Activated T-cell treated with anti-CD3 and anti-CD28 coated beads for 48 hours (primary cell): ENCODE measurements at places on chromosomes 7 and 10.
A peak's percentile ranks its signal among the peaks of the same experiment; 100 is the strongest.

DNA sequence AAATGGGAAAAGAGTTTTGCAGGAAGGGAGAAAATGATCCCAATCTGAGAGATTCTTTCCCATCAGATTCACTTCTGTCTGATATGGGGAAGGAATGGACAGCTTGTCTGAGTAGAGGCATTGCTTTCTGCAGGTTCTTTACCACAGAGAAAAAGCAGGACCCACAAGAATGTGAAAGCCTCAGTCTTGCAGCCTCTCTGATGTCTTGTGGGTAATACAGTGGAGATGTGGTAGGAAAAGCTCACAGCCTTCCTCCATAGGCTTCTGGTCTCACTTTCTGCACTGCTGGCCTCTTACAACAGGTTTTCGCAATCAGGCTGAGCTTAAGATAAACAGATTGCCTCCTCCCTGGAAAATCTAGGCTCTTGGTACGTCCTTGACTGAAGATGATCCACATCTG is 551 bp downstream of the IFIT1 start:
- DNase-seq, result no peak

DNA sequence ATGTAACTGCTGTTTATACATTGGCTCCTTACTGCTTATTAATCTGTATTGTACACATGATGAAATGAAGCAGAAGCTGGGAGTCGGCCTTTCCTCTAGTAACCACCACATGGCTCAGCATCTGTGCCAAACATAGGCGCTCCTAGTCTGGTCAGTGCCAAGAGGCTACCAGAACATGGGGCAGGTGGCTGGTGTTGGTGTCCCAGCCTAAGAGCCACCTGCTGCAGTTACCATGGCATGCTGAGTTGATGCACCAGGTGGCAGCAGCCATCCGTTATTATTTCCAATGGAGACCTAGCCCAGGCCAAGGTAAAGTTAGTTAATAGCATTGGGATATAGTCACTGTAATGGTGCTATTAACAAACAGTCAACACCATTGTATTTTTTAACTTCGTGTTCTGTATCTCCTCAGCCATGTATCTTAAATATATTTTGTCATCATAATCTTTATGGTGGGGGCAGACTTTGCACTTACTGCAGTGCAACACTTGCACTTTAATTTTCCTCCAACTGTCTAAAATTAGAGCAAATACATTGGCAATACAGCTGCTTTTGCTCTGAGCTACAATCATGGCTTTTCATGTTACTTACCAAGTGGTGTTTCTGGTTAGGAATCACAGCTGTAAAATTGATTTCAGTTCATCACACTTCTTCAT is 33.1 kb downstream of the HBP1 start:
- DNase-seq, result peak; percentile 17

DNA sequence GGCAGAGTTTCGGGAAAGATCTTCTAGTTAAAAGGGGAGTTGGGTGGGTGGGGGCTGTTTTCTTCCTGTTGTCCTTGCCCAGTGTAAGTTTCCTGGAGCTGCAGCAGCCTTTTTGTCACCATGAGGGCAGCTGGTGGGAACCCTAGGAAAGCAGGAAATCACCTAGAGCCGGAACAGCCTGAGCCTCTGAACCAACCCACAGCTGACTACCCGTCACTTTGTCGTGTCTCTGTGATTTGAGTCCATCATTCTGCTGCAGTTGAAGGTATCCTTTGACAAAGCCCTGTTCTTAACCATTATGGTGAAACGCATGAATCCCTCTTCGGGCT is 1.2 kb upstream of the C10orf143 start:
- DNase-seq, result no peak

DNA sequence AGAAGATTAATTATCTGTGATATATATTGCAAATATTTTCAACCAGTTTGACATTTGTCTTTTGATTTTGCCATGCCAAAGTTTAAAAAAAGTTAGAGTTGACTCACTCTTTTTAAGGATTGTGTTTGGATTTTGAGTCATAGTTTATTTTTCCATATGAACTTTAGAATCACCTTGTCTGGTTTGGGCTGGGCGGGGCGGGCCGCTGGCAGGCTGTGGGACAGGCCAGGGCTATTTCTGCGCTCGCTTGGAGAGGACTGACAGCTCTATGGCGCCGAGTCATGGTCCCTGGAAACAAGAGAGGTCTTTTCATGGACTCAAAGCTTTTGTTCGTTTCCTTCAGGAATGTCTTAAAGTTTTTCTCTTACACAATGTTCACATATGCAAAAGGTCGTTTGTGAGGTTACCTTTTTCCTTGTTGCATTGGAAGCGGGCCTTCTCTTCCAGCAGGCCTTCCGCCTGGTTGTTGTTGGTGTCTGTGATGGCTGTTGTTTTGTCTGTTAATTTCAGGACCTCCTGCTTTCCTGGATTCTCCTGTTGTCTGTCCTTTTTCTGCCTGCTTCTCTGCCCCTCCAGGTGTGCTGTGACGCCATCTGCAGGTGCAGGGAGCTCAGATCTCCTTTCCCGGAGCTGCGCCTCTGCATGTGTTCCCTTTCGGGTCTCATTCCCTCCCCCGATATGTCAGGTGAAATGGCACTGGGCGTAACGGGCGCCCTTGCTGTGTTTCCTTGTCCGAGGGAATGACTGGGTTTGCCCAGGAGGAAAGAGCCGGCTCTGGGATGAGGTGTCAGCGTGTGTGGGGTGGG is 53.8 kb downstream of the INPP5A start:
- DNase-seq, result no peak

GRCh38 chr10:133452453-133452852 is 1.3 kb upstream of the SCART1 start:
- DNase-seq, result no peak

GRCh38 chr7:131595699-131596098 is 39.3 kb upstream of the PODXL start:
- no peak for DNase-seq

GRCh38 chr10:30070001-30070685 is 10.8 kb upstream of the JCAD start:
- no peak for DNase-seq

- no peak for DNase-seq
Observed at GRCh38 chr7:2663121-2663886, 24.7 kb upstream of the AMZ1 start.

DNA sequence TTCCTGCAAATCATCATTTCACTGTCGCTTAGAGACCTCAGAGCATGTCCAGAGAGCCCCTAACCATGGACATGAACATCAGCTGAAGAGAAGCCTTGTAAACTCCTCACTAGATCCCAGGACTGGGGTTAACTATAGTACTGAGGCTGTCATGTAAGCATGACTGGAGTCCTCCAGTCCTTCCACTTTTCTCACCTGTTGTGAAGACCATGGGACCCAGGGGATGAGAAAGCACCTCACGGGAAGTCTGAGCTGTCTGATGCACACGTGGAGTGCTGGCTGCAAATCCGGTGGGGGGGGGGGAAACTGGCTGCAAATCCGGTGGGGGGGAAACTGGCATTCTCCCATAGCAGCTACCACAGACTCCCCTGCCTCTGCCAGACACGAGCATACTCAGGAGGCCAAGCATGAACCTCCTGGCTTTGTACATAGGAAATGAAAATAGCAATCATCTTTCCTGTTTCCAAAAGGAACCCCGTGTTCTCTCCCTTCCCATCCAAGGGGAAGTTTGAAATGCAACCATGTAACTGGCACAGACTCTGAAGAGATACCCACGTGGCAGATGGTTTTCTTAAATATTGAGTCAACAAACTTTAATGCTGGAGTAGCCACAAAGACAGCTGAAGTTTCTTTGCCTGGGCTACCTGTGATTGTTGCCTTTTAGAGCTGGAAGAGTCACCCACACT is 261.4 kb downstream of the ZMYND11 start:
- no peak for DNase-seq

GRCh38 chr7:67590649-67591048 is 594.0 kb downstream of the TYW1 start:
- DNase-seq, result no peak

DNA sequence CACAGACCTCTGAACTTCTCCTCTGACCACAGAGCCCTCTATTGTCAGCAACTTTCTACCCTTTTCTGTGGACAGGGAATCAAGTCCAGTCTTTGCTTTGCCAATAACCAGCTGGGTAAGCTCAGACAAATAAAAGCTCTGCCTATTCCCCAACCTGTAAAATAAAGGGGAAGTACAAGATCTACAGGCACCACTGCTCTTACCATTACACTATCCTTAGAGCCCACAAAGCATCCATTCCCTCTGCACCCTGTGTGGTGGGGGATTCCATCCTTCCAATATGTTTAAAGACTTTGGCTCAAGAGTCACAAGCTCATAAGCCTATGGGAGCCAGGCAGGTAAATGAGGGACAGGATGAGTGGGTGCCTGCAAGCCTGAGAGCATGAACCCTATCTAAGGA is 88.2 kb downstream of the PARD3 start:
- no peak for DNase-seq

GRCh38 chr10:31170636-31171035 is 139.0 kb upstream of the ZNF438 start:
- no peak for DNase-seq

DNA sequence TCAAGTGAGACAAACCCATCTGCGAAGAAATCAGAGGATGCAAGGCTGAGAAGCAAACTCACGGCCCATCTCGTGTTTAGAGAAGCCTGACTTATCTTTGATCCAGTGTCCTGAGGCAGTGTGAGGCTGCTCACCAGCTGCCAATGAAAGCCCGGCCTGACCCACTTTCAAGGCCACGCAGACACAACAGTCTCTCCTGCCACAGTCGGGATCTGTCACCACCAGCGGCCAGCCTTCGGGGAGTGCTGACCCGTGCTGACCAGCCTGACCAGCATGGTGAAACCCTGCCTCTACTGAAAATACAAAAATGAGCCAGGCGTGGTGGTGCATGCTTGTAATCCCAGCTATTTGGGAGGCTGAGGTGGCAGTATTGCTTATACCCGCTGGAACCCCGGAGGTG is 7.4 kb upstream of the DNAJB6 start:
- no peak for DNase-seq

- no peak for DNase-seq
Observed at GRCh38 chr10:111724121-111724520, 459.4 kb downstream of the GPAM start.

- DNase-seq, result no peak
Observed at GRCh38 chr10:77027141-77027540, 610.5 kb downstream of the KCNMA1 start.

GRCh38 chr10:612696-613095 is 76.8 kb downstream of the DIP2C start:
- no peak for DNase-seq

DNA sequence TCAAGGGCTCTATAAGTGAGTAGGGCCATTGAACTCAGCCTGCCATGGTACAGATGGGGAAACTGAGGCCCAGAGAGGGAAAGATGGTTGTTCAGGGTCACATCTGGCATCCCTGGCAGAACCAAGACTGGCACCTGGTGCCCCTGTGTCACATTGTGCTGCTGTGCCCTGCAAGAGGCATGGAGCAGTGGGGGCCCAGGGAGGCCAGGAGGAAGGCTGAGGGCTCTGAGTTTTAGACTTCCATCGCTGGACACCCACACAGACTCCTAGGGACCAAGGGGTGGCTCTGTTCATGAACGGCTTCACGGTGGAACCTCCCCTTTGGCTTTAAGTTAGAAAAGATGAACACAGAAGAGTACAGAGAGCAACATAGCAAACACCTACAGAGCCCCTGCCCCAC is 66.7 kb upstream of the AQP1 start:
- DNase-seq, result no peak

DNA sequence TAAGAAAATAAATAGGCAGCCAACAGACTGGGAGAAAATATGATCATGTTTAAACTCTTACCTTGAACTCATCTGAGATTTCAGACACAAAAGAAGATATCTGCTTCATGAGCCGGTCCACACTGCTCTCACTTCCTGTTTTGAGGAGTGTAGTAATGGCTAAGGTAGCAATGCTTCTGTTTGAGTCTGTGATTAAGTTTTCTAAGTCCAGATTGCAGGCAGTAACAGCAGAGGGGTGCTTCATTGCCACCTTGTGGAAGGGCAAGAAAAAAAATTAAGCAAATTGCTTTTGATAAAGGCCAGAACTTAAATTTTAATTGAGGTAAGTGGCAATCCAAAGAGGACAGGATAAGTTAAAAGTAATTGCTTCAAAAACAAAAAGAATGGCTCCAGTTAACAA is 69.1 kb downstream of the MEST start:
- no peak for DNase-seq

GRCh38 chr7:28960071-28960840 is 2.1 kb upstream of the TRIL start:
- DNase-seq, result no peak

GRCh38 chr10:129029051-129029450 is 438.0 kb upstream of the MGMT start:
- no peak for DNase-seq

- peak; percentile 71 for DNase-seq
Observed at GRCh38 chr7:64876792-64877713, 26.0 kb upstream of the ZNF273 start.

- no peak for DNase-seq
Observed at GRCh38 chr7:120842121-120842621, 15.8 kb downstream of the TSPAN12 start.

GRCh38 chr7:34060196-34060947 is 155.0 kb downstream of the BMPER start:
- no peak for DNase-seq

- no peak for DNase-seq
Observed at GRCh38 chr10:78292982-78293865, 259.6 kb downstream of the RPS24 start.

- no peak for DNase-seq
Observed at GRCh38 chr10:58842860-58843376, 330.2 kb downstream of the BICC1 start.

GRCh38 chr7:97342512-97342911 is 225.0 kb downstream of the SDHAF3 start:
- no peak for DNase-seq

DNA sequence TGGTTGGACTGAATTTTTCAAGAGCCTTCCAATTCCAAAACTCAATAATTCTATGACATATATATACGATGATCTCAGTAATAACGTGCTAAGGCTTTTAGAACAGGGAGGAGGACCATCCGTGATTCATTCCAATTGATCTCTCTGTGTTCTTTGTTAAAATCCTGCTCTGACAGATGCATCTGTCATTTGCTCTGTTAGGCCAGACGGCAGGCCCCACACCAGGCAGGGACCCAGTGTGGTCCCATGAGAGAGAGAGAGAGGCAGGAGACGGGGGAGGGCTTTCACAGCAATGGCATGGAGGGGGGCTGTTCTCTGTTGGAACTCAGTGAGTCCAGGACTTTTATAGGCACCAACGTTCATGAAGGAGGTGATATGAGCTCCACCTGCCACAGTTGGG is 160.0 kb upstream of the INSYN2A start:
- no peak for DNase-seq

DNA sequence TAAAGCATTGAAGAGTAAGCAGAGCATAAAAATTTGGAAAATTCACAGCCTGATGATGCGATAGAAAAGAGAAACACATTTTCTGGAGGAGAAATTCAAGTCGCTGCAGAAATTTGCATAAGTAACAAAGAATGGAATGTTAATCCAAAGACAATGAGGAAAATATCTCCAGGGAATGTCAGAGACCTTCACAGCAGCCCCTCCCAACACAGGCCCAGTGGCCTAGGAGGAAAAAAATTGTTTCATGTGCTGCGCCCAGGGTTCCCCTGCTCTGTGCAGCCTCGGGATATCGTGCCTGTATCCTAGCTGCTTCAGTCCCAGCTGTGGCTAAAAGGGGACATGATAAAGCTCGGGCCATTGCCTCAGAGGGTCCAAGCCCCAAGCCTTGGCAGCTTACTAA is 206.8 kb downstream of the TPK1 start:
- DNase-seq, result no peak
